ENCODE measurements at places on chromosomes 12 and 14.

- DNase-seq: no peak
Observed at GRCh38 chr12:120457133-120457532, 10.9 kb downstream of the GATC start.

DNA sequence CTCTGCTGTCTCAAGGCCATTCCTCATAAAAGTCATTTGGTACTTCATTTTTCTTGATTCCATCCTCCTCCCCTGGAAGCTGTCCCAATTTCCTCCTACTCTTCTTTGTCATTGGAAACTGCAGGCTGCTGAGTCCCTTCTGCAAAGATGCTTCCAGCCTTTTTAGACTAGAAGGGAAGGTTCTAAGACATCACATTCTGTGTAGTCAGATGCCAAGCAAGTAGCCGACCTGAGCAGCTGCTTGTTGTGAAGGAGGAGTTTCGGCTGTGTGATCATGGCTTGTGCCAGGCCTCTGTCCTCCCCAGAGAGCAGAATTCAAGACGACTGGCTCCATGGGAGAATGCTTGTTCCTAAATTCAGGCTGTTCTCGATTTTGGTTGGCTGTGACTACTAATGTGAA, 8.7 kb downstream of the RFC5 start:
- no peak for DNase-seq

DNA sequence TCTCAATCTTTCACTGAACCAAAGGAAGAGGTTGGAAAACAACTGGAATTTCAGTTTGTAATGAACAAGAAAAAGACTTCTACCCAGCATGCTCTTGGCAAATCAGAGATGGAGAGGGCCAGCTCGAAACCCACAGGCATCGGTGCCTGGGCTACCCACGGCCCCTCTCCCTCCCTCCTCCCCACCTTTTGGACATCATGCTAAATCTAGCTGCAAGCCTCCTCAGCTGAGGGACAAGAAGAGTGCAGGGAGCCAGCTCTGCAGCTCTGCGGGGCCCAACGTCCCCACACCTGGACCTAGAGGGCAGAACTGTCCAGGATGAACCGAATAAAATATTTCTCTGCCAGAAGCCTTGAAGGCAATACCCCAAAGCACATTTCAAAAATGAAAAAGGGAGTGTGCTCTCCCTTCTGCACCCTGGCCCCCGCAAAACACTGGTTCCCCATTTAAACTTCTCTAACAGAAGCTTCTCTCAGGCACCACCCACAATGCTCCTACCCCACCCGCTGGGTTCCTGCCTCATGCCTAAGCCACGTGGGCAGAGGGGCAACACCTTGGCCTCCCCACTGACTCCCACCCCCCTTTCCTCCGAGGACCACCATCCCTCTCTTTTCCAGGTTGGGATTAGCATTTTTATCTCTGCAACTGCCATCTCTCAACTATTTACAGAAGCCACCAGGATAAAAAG, 8.2 kb downstream of the CAMKK2 start:
- DNase-seq: no peak

- no peak for DNase-seq
Observed at GRCh38 chr12:57134949-57135348, 6.7 kb downstream of the LRP1 start.

DNA sequence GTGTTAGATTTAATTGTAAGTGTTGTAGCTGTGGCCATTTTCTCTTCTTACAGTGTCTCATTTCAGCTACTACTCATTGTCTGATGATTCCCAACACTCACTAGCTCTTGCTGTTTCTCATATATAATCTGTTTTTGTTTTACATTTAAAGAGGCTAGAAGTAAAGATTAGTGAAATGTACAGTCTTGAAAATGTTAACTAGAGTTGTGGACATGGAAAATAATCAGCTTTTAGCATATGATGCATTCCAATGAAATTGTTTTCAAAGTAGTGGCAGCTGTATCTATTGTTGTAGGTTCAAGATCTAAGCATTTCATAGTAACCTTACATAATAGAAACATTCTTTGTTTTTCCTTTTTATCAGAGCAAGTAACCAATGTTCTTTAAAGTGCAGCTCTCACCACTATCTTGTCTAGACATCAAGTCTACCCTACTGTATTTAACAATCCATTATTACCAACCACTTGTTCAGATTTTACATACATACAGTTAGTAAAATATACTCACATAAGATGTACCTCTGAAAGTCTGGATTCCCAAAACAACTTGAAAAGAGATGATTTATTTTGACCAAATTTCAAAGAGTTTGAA, 76.9 kb downstream of the PPHLN1 start:
- DNase-seq: no peak

GRCh38 chr14:101820283-101820798, 58.8 kb downstream of the PPP2R5C start:
- no peak for DNase-seq

DNA sequence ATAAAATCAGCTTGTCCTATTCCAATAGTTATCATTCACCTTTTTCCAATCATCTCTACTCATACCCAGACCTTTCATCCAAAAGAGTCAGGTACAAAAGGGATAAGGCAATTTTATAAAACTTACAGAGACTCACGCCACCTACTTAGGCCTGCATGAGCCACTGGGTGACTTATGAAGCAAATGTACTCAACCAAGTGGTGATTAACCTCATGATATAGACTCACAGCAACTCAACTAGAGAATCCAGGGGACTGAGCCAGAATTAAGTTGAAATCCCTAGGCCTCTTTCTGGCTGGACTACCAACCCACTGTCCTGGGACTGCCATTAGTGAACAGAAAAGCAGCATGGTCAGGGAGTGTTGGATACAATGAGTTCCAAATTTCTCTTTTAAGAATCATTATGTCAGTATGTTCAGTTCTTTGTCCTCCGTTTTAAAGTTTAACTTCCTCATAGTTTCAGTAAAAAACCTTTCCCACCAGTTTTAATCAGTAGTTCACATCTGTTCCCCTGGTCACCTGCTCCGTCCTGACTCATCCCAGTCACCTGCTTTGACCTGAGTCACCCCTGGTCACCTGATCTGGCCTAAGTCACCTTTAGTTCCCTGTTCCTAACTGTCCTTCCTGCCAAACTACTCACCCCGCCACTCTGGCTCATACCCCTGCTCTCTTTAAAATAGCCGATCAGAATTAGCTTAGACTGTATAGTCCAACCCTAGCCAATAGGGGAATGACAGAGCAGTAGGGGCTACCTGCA, 36.8 kb downstream of the SPTSSA start:
- no peak for DNase-seq

DNA sequence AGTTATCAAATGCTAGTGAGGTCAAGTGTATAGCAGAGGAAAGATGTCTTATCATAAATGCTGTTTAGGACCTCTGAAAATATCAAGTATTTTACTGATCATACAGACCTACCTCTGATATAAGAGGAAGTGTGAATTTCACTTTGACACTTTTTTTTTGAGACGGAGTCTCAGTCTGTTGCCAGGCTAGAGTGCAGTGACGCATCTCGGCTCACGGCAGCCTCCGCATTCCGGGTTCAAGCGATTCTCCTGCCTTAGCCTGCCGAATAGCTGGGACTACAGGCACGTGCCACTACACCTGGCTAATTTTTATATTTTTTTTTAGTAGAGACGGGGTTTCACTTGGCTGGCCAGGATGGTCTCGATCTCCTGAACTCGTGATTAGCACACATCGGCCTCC, 55.1 kb upstream of the PIK3C2G start:
- no peak for DNase-seq
